ENCODE measurements at places on chromosomes 5 and 9.

- no peak for DNase-seq
These were observed 59.5 kb downstream of the EBF1 start for GRCh38 chr5:159040181-159040580.

DNA sequence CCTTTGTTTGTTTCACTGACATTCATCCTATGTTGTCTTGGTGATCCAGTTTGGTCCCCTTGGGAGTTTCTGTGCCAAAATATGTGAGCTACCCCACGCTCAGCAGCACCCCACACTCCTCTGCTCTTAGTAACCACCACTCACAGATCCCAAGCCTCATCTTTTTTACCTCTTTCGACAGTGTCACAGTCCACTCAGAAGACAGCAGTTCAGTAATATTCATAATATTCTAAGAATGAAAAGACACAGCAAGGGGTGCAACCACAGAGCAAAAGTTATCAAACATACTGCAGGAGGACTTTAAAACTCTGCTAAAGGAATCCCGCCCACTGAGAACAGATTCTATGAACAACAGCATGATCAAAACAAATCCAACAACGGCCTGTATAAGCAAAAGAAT is 28.2 kb downstream of the RNF130 start:
- DNase-seq, result no peak

- no peak for DNase-seq
These were observed 49.2 kb downstream of the MRPL36 start for GRCh38 chr5:1750469-1750868.

- no peak for DNase-seq
These were observed 412.8 kb downstream of the SPOCK1 start for GRCh38 chr5:137086342-137086741.

- DNase-seq, result no peak
These were observed 137.7 kb upstream of the GRIA1 start for GRCh38 chr5:153352685-153353219.

- DNase-seq, result no peak
These were observed 32.6 kb upstream of the ANXA1 start for GRCh38 chr9:73118898-73119554.

GRCh38 chr5:150137168-150137957 is 18.3 kb downstream of the PDGFRB start:
- no peak for DNase-seq

- no peak for DNase-seq
These were observed 136.5 kb upstream of the LIFR start for GRCh38 chr5:38692781-38693527.

GRCh38 chr5:172685091-172685490 is 44.0 kb downstream of the NEURL1B start:
- DNase-seq, result no peak

- no peak for DNase-seq
These were observed 208.0 kb downstream of the NR3C1 start for GRCh38 chr5:143195491-143195890.

GRCh38 chr5:135486131-135487036 is 34.2 kb upstream of the TIFAB start:
- DNase-seq, result no peak

GRCh38 chr9:133665096-133665495 is 28.9 kb downstream of the DBH start:
- no peak for DNase-seq

DNA sequence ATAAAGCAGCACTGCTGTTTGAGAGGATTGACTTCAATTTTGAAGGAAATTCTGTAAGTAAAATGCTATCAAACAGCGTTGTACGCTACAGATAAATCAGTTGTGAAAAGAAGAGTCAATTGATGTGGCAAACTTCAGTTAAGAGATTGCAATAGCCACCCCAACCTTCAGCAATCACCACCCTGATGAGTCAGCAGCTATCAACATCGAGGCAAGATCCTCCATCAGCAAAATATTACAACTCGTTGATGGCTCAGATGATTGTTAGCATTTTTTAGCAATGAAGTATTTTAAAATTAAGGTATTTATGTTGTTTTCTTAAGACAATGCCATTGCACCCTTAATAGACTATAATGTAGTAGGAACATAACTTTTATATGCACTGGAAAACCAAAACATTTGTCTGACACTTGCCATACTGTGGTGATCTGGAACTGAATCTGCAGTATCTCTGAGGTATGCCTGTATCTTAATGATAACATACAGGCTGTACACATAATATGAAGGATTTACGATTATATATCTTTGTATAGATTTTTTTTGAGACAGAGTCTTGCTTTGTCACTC is 47.5 kb downstream of the VPS13A start:
- DNase-seq, result no peak

DNA sequence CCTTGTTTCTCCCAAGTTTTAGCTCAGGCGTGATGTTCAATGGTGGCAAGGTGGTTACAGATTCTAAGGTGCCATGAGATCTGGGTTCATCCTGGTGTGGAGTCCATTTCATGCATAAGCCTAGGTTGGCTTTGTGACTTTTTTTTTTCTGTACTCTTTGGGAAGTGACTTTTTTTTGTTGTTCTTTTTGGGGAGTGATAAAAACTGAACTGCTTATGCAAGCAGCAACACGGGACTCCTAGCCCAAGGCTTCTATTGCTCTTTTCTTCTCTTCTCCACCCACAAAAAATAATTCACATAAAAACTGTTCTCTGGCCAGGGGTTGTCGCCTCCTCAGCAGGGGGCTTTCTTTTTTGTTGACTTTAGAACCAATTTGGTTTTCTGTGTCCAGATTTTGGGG is 15.4 kb downstream of the STC2 start:
- DNase-seq, result no peak

GRCh38 chr5:113047234-113047633 is 70.6 kb downstream of the DCP2 start:
- DNase-seq, result no peak

- no peak for DNase-seq
These were observed 3.1 kb downstream of the KIF2A start for GRCh38 chr5:62309107-62309506.

DNA sequence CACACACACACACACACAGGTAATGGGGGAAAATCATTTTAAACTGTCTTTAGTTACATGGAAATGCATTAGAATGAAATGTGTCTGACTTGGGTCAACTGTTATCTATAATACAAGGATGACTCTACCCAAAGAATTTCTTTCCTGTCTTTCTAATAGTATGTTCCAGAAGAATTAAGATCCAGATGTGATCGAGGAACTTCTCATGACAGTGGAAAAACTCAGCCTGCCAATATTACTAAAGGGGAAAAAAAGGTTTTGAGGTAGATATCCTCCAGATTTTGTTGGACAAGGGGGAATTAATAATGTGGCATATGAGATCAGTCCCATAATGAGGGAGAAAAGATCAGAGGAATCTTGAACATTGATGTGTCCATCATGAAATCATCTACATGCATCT is 190.6 kb upstream of the MAP3K1 start:
- no peak for DNase-seq

GRCh38 chr5:99176186-99176585 is 247.4 kb upstream of the CHD1 start:
- DNase-seq, result no peak
